ENCODE measurements at places on chromosomes 11 and 22.

- DNase-seq = no peak
Measured at GRCh38 chr11:66559866-66560676, 8.3 kb downstream of the CTSF start.

DNA sequence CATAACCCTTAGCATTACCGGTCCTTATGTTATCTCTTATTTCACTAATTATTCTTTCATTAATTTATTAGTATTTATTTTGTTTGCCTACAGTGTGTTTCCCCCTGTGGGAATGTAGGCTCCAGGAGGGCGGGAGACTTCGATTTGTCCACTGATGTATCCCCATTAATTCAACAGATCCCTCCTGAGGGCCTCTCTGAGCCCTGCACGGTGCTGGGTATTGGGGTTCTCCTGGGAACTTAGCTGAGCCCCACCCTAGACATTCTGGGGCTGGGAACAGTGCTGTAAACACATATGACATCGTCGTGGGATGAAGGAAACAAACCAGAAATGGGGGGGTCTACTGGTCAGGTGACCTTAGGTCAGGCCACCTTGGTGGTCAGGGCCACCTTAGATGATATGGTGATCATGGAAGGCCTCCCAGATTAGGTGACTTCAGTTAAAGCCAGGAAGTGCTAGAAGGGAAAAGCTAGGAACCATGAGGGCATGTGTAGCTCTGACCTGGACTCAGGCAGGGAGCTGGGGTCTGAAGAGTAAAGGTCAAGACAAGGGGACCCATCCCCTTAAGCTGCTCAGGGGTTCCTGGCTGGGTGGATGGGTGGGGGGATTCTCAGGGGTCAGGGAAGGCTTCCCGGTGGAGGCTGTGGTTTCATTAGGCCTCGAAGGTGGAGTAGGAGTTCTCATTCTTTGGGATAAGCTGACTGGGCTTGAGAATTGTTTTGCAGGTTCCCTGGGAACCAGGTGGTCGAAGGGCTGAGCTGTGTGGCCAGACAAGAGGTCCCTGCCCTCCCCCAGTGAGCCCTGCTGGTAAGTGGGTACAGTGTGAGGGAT is 1.0 kb downstream of the PHETA2 start:
- no peak for DNase-seq

DNA sequence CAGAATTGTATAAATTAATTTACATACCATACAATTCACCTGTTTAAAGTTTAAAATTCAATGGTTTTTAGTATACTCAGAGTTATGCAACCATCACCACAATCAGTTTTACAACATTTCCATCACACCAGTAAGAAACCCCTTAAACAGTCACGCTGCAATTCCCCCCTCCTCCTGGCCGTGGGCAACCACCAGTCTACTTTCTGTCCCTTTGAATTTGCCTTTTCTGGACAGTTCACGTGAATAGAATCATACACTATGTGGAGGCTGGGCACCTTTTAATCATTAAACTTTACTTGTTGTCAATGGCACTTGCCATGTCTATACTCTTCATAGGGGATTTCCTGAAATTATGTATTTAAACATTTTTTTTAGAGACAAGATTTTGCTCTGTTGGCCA is 20.1 kb upstream of the SWAP70 start:
- DNase-seq = no peak

- no peak for DNase-seq
Measured at GRCh38 chr11:131449036-131450019, 78.9 kb downstream of the NTM start.

All from right hindlimb (tissue), 1 donor.